Left ventricle myocardium inferior (tissue), 1 donor: ENCODE measurements at places on chromosomes 12 and 14. TPM values are rescaled to one million over a fixed set of nuclear protein-coding genes. Genes with fewer than 3 reads are reported as not detected.

Gene SMARCC2
- total RNA-seq = 67.1 TPM

Gene SMIM41
- 0.30 TPM for total RNA-seq

Gene TGM1
- 0.96 TPM for total RNA-seq

DNA sequence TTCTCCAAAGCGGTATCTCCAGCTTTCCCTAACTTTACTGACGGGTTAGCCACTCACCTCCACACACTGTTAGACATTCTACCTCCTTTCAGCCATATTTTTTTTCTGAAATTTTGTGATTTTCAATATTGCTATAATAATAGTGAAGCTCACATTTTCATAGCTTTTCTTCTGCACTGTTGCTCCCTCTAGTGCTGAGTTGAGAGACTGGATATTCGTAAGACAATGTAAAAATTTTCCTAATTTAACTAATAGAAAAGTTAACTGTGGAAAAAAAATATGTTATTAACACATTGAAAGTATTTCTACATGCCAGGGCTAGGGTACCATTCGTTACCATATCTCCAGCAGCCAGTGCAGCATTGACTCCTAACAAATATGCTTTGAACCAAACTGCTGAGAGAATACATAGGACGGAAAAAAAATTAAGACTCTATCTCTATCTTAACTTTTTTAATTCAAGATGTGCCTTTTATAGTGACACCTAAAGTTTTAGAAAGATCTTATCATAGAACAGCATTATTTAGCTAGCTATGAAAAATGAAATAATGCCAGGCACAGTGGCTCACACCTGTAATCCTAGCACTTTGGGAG lies 48.7 kb upstream of the ABCC9 start:
- no peak for DNase-seq

- no peak for DNase-seq
These were observed 174.8 kb upstream of the AVPR1A start for GRCh38 chr12:63325757-63326156.

DNA sequence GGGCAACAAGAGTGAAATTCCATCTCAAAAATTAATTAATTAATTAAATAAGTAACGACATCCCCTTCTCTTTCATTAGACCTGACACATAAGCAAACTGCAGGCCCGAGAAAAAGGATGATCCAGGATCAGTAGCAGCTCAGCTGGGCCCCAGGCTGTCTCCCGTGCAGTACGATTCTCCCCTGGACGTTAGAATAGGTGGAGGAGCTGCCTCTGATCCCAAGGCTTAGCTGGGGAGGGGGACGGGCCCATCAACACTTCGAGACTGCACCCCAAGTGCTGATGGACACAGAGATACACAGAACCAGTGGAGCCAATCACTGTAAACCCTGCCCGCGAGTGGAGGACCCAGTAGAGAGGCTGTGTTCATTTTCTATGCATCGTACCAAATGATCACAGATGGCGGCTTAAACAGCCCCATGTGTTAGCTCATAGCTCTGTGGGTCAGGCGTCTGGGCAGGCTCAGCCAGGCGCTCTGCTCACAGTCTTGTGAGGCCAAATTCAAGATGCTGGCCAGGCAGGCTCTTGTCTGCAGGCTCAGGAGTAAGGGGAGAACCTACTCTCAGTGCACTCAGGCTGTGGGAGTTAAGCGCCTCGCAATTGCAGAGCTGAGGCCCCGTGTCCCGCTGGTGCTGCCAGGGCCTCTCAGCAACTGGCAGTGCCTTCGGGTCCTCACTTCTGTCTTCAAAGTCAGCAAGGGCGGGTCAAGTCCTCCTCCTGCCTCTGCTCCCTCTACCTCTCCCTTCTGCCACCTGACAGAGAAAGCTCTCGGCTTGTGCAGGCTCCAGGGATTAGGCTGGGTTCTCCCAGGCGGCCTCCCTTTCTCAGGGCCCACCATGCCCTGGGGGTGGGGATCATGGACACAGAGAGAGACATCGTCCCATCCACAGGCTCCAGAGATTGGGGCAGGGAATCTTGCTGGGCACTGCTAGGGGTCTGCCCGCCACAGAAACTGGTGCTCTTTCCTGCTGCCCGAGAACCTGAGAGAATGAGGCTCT lies 26.4 kb downstream of the RIMBP2 start:
- no peak for DNase-seq
